ENCODE measurements at places on chromosomes 5 and 9.

DNA sequence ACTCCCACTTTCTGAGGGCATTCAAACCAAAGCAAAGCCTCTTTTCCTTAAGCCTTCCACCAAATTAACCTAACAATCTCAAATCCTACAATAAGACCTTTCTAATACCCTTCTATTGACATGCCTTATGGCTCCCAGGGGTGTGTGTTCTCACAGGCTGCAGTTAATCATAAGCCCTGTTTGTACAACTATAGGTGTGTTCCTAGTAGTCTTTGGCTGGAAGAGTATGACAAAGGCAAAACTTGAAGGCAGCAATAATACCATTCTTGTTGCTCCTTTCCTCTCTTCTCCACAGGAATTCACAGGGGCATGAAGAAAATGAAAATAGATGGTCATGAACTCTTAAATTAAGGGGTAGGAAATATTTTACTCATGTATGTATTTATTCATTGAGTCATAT lies 10.9 kb upstream of the FBXO38 start:
- no peak for DNase-seq

DNA sequence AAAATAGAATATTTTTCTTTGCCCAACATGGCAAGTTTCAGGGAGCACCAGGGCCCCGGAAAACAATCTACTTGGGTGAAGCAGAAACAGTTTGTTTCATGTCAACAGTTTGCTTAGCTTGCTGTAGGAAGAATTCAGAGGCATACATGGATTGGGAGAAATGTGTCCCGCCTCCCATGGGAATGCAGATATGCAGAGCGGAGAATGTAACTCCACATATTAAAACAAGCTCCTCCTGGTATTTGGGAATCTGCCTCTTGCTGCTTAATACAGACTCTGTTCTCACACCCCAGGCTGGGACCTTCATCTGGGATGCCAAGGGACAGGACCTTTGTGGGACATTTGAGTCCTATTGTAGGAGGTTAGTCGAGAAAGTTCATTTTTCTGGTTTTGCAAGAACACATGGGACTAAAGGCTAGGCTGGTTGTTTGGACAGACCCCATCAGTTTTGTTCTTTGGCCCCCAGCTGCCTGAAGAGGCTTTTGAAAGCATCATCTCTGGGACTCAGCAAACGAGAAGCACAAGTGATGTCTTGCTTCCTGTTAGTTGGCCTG lies 220.5 kb upstream of the ADRA1B start:
- no peak for DNase-seq

- peak; percentile 14 for DNase-seq
These were observed 5.9 kb downstream of the DMRTA1 start for GRCh38 chr9:22452415-22453010.

DNA sequence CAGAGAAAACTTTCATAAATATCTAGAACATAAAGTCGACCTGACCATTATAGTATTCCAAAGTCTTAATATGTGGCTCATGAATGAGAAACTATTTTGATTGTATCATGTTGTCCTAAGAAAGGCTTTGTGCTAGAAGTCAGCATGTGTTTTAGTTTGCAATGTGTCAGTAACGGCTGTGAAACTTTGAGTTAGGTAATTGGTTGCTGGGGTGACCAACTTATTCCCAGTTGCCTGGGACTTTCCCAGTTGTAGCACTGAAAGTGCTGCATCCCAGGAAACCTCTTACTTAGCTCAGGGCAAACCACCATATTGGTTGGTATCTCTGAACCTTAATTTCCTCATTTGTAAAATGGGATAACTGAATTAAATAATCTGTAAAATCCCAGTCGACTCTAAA lies 114.6 kb upstream of the SLC12A2 start:
- DNase-seq: no peak

DNA sequence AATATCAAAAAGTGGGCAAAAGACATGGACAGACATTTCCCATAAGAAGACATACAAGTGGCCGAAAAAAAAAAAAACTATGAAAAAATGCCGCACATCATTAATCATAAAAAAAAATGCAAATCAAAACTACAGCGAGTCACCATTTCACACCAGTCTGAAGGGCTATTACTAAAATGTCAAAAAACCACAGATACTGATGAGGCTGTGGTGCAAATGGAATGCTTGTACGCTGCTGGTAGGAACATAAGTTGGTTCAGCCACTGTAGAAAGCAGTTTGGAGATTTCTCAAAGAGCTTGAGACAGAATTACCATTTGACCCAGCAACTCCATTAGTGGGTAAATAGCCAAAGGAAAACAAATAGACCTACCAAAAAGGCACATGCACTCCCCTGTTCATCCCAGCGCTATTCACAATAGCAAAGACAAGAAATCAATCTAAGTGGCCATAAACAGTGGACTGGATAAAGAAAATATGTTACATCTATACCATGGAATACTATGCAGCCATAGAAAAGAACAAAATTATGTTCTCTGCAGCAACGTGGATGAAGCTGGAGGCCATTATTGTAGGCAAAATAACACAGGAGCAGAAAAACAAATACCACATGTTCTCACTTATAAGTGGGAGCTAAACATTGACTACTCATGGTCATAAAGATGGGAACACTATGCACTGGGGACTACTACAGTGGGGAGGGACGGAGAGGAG lies 110.6 kb upstream of the BOD1 start:
- DNase-seq: no peak

DNA sequence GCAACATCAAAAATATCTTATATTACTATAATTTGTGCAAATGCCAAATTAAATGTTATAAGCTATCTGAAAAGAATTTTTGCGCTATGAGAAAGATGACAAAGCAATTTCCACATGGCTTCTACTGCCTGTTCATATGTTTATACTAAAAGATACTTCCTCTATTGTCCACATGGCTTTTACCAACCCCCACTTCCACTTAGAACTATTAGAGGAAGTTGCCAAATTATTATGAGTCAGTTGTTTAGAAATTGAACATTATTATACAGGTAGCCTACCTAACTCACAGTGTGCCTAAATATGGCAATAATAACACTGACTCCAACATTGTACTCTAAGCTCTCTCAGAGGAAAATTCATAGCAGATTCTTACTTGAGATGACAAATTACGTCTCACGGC lies 37.6 kb upstream of the SLC27A6 start:
- DNase-seq: no peak

DNA sequence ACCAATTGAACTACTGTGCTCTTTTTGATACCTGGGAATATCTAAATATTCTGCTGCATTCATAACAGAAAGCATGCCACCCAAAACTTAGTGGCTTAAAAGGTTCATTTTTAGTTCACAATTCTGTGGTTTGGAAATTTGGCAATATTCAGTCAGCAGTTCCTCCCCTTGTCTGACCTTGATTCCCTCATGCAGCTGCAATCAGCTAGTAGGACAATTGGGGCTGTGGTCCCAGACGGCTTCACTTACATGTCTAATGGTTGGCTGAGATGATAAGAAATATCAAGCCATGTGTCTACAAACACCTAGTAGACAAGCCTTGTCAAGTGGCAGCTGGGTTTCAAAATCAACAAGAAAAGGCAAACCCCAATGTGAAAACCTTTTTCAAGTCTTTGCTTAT lies 51.3 kb downstream of the ANXA1 start:
- DNase-seq: no peak

- DNase-seq: no peak
These were observed 1048.7 kb upstream of the NUDT12 start for GRCh38 chr5:104611135-104611767.

DNA sequence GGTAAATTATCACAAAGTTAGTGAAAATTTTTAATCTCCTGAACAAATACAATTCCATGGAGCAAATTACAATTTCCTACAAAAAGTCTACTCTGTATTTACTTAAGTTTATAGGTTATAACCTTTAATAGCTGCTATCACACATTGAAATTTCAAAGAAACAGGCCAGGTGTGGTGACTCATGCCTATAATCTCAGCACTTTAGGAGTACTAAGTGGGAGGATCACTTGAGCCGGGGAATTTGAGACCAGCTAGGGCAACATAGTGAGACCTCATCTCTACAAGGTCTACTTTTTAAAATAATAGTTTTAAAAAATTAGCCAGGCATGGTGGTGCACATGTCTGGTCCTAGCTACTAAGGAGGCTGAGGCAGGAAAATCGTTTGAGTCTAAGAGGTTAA lies 50.3 kb downstream of the HINT1 start:
- DNase-seq: no peak

DNA sequence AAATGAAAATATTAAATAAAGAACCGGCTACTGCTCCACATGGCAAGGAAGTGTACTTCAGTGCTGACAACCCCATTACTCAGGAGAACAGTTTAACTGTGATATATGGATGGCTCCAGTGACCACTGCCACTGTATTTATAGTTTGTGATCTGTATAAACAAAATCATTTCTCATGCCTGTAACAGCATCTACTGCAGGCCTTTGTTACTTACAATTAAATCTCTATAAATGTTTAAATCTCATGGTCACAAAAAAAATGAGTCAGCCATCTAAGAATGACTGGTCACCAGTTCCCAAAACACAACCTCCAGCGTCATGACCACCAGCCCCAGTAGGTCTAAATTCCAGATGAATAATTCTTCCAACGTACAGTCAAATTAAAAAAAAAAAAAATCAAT lies 24.6 kb downstream of the SERINC5 start:
- DNase-seq: no peak

DNA sequence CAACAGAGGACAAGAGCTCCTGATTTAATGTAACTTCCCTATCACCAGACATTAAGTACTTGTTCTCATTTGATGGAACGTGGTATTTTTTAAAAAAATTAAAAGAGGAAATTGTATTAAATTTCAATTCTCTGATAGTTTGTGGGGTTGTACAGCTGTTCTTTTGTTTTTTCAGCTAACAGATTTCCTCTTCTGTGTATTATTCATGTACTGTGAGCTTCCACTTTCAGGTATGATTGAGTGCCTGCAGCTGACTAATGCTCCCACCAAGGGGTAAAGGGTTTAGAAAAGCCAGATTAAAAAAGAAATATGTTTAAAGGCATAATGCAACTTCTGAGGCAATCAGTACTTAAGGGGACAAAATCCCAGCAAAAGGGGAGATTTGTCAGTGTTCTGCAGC lies 117.7 kb upstream of the ACTBL2 start:
- no peak for DNase-seq

- DNase-seq: no peak
These were observed 59.9 kb downstream of the NUDT12 start for GRCh38 chr5:103502662-103503061.

GRCh38 chr5:177537389-177538361 lies 16.7 kb downstream of the FAM193B start:
- DNase-seq: no peak

- no peak for DNase-seq
These were observed 42.4 kb downstream of the CWC27 start for GRCh38 chr5:64811050-64811640.

GRCh38 chr5:80348171-80348570 lies 28.4 kb downstream of the SPZ1 start:
- no peak for DNase-seq

DNA sequence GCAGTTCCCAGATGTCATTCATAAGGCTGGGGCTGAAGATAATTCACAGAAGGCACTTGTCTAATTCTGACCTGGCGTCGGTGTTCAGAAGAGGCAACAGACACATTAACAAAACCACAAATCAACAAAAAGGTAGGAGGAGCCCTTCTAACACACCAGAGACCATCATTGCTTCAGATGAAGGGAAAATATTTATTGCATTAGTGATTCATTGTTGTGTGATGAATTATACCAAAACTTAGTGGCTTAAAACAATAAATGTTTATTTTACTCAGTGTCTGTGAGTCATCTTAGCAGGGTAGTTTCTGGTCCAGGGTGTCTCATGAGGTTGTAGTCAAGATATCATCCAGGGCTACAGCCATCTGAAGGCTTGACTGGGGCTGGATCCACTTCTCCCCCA lies 91.3 kb upstream of the KIF2A start:
- DNase-seq: no peak

DNA sequence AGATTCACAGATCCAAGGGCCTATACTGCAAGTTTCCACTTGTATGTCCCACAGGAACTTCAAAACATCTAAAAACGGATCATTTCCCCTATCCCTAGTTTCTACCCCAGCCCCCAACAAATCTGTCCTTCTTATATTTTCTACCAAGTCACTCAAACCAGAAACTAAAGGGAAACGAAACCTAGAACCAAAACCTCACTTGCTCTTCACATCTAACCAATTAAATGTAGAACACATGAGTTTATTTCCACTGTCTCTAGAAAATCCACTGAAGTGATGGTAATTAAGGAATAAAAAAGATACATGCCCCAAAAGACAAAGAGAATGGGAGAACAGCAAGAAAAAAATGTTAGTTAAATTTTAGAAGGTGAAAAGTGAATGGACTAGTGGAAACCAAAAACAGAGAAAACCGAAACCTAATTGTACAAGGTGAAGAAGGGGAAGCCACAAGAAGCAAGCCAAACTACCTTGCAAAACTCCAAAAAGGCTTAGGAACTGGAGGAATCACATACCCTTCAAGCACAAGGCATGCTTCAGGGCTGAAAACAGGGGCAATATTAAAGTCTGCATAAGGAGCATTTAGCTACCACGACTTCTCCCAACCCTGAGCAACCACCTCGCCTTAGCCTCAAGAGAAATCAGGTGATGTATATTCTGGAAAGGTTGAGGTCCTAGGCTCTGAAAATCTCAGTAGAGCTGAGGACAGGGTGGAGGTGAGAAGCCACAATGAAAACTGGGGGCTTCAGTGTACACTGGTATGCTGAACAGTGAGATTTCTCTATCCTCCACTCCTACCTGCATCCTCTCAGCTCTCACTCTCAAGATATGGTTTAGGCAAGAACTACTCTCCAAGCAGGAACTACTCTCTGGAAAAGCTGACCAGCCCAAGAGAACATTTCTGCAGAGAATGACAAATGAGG lies 11.1 kb downstream of the SMU1 start:
- DNase-seq: no peak

- DNase-seq: no peak
These were observed 505 bp upstream of the ACER2 start for GRCh38 chr9:19408316-19408692.

DNA sequence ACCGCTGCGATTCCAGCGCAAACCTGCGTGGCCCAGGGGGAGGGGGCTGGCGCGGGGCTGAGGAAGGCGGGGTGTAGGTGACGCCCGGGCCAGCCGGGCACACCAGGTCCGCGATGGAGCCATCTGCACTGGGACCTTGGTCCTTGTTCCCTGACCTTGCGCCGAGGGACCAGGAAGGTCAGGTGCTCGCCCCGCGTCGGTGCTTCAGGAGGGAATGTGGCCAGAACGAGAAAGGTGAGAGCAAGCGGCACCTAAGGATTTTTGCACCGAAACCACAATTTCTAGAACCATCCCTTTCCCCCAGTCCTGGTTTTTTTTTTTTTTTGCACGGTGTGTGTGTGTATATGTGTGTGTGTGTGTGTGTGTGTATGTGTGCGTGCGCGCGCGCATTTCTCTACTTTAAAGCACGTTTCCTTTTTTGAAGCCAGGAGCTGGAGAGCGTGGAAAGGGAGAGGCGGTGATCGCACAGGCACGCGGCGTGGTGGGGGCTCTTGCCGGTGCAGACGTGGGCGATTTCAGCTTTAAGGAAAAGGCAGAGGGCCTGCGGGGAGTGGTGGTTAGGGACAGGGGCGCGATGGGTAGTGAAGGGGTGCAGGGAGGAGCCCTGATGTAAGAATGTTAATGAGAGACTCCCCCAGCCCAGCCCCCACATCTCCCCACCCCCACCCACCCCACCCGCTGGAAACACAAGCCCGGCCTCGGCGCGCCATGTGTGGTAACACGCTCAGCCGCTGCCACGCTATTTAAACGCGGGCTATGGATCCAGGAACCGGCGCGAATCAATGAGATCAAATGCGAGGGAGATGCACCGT lies at the start of gene NPR3:
Gene NPR3, plus strand, starts transcription at position 772 of the 812 bp plus-strand sequence. CDS start 456 bp downstream, outside the sequence.
- DNase-seq: no peak
